ENCODE measurements at places on chromosomes 7 and 10. TPM values are rescaled to one million over a fixed set of nuclear protein-coding genes. Genes with fewer than 3 reads are reported as not detected.

- no peak for DNase-seq
These were observed 58.1 kb downstream of the PRTFDC1 start for GRCh38 chr10:24894309-24894708.

DNA sequence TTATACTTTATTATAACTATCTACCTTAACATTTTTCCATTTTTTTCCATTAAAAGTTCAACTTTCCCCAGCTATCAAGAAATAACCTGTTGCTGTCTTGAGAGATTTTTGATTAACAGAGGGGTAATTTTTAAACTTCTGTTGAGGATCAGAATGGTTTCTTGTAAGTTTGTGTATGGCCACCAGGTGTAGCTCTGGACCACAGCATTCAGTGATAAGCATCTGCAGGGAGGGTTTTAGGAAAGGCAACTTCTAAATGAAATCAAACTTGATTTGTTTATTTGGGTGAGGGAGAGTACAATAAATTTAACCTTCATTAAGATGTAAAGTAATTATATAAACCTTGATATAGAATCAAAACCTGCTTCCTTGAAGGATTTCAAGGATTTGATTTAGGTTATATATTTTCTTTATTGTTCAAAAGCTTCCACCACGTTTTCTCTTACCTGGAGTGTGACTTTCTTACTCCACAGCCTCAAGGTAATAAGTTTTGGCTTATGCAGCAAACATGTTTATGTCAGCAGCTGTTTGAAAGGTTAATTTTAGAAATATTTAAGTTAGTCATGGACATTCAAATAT, 153.3 kb downstream of the STK31 start:
- peak; percentile 61 for DNase-seq

STEAP1B gene
- not detected for total RNA-seq

PILRA gene
- not detected for total RNA-seq

DNA sequence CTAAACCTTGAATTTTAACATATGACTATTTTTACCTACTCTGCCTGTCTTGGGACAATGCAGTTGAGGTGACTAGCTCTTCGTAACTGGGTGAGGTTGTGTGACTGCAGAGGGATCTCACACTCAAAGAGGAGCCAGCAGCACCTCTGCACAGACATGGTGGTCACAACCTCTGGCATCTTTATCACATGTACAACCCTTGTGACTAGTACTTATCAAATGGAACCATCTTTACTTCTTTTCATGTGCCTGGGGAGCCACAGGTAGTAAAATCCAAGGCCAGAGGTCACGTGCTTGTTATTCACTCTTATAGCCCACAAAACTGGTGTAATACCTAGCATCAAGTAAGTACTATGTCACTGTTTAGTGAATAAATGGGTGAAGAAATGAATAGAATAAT, 244.3 kb downstream of the COBL start:
- no peak for DNase-seq

HOXA10 gene
- total RNA-seq, result 78.9 TPM

MICALL2 gene
- 155 TPM for total RNA-seq

DNA sequence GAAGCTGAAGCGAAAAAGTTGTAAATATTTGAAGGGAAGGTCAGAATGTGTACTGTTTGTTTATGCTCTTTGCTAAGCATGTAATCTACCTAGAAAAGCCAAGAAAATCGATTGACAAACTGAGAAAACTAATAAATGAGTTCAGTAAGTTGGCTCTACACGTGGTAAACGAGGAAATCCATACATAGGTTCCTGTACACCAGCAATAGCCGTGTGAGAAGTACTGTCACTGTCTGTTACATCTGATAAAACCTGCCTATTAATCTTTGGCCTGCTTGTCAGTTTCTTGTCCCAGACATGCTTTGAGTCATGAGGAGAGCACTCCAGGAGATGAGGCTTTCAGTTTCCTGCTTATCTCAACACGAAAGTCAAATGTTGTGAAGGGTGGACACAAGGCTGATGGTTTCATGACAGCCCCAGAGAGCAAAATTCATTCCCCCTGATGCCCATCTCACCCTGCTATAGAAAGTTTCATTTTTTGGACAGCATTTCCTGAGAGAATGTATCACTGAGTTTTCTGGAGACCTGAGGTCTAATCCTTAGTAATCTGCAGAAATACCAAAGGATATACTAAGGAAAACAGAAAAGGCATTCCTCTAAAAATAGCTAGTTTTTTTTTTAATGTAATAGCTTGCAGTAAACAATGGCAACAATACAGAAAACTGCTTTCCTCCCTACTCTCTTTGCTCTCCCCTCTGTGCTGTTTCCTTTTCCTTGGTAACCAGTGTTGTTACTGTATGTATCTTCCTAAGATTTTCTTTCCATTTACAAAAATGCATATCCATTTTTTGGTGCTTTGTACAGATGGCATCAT, 18.8 kb downstream of the BMPR1A start:
- DNase-seq, result no peak

DNA sequence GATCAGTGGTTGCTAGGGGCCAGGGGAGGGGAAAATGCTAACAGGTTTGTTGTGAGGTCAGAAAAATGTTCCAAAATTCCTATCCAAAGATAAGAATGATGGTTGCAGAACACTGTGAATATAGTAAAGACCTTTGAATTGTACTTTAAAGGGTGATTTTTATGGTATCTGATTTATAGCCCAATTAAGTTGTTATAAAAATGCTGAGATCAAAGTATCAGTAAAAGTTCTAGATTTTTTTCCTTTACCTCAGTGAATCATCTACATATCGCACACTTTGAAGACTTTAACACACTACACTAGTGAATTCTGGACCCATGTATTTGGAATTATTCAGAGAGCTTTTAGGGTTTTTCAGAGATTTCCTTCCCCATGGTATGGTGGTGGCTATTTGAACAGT, 275.4 kb downstream of the WDR37 start:
- DNase-seq, result no peak

- no peak for DNase-seq
These were observed 35.0 kb downstream of the ELFN1 start for GRCh38 chr7:1704811-1705738.

CCNY gene
- total RNA-seq, result 28.4 TPM

- DNase-seq, result peak; percentile 80
These were observed 595.5 kb downstream of the INHBA start for GRCh38 chr7:41107330-41107937.

DNA sequence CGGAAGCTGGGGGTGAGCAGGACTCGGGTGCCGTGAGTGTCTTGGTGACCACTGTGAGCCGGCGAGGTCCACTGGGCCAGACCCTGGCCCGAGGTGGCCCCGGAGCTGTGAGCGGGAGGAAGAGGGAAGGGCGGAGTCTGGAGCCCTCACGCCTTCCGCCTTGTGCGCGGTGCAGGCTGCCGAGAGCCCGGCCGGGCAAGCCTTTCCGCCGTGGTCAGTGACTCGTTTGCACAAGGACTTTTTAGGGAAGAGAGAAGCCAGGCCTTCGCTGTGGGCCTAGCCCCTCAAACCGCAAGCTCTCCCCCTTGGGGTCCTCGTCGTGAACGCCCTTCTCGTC, 40.9 kb upstream of the ZNF32 start:
- DNase-seq, result peak; percentile 38

DYNC1I1 gene
- 0.13 TPM for total RNA-seq

DNA sequence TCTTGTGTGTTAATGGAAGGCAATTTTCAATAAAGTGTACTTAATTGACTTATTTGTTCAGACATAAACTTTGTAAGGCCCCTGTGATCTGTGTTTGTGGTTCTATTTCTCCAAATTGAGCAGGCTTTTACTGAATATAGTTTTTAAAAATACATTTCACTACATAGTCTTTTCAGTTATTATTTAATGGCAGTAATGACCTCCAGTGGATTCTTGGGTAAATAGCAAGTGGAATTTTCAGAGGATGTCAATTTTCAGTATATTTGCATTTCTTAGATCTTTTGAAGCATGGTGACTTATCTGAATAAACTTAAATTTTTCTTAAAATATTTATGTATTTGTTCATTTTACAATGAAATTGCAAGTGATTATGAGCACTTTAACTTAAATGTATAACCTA, 203.1 kb upstream of the PCLO start:
- DNase-seq, result no peak

DNA sequence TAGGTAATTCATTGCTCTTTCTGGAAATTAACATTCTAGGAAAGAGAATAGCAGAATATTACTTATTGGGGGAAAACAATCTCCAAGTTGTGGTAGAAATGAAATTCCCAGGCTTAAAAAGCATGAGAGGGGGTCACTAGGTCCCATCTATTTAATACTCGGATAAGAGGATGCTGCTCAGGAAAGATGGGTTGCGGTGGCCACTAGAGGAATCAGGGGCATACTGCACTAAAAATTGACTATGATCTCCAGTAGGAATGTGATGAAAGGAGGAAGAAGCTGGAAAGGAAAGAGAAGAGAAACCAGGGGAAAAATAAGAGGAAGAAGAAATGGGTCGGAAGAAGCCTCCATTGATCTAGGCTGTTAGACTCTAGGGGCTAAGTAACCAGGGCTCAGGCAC, 192.8 kb downstream of the GPAM start:
- DNase-seq, result no peak

EVX1 gene
- 0.31 TPM for total RNA-seq

OIT3 gene
- total RNA-seq, result not detected

GRCh38 chr10:14356921-14357320, 26.2 kb upstream of the FRMD4A start:
- no peak for DNase-seq

NRAP gene
- total RNA-seq, result not detected

GRCh38 chr10:116961406-116962251, 43.4 kb downstream of the SHTN1 start:
- no peak for DNase-seq

PNLIPRP1 gene
- total RNA-seq, result not detected

PHKG1 gene
- 1.7 TPM for total RNA-seq

All from HT-29 (cell line).